Hematopoietic multipotent progenitor cell treated with erythropoietin and hydrocortisone succinate and interleukin-3 and kit ligand, for 6 days (in vitro differentiated cells): ENCODE measurements at places on chromosomes 12 and 14.

DNA sequence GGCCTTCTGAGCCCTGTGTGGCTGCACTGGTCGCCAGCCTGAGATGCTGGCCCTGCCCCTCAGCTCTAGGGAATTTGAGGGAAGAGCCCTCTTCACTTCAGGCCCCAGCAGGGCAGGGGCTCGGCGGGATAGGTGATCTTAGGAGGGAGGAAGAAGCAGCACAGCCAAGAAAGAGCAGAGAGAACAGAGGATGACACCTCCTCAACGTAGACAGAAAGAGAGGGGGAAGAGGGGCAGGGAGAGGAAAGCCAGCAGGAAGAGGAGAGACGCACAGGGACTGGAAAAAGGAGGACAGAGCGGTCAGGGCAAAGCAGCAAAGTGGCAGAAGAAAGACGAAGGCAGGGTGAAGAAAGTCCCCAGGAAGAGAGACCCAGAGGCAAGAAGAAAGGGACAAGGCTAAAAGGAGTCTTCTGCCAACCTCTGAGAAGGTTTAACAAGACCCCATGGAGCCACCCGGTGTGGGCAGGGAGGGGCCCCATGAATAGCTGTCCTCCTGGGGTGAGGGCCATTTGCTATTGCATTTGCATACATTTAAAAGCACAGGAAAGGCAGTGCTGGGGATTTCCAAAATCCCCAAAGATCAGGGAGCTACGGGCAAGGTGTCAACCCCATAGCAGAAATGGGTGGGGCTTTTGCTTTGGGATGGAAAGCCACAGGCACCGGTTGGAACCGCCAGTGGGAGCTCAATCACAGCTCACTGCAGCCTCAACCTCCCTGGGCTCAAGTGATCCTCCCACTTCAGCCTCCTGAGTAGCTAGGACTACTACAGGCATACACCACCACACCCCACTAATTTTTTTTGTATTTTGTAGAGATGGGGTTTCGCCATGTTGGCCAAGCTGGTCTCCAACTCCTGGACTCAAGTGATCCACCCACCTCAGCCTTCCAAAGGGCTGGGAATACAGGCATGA lies 22.7 kb downstream of the CMKLR1 start:
- no peak for DNase-seq

GRCh38 chr14:56581041-56581727 lies 1.6 kb downstream of the TMEM260 start:
- DNase-seq, result peak; percentile 22

DNA sequence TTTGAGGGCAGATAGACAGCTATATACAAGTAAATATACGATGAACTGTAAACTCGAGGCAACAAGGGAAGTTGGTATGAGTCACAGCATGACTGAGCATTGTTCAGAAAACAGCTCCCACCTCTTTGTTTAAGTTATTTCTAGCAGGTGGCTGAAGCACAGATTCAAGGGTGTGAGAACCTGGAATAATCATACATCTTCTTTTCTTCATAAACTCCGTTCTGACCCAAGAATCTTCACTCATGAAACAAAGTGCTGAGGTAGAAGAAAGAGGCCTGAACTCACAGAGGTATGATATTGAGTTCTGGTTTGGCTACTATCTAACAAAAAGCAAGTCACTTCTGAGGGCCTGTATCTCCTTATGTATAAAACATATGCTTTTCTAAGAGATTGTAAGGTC lies 364.1 kb upstream of the KITLG start:
- DNase-seq, result peak; percentile 9

DNA sequence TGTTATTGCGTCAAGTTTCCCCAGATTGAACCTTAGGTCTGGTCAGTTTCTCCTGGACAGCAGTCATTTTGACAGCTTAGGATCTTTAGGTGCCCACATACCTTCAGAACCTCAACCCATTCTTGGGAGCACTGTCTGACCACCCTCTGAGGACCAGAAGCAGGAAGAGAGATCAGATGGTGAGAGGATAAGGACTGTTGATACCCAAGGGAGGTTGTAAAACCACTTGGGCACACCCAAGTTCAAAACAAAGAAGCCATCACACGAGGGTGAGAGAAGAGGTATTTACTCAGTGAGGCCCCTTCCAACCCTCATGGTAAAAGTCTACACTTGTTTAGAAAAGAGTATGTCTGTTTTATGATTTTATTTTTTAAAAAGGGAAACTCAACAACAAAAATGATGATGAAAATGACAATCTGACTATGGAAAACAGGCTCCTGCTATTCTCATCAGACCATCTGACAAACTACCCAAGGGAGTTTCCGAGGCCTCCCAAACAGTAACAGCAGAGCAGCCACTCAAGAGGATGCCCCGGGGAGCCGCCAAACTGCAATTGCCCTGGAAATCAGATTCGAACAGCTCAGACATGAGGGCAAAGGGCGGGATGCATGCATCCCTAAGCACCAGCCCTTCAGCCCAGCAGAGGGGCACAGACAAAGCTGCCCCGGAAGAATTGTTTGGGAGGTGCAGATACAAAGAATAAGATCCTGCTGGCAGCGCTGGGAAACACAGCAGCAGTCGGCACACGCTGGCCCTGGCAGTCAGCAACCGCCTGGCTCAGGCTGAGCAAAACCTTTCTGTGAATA lies 162.6 kb upstream of the PLEKHG7 start:
- DNase-seq, result no peak

GRCh38 chr12:92557422-92557724 lies 145.4 kb upstream of the PLEKHG7 start:
- no peak for DNase-seq

DNA sequence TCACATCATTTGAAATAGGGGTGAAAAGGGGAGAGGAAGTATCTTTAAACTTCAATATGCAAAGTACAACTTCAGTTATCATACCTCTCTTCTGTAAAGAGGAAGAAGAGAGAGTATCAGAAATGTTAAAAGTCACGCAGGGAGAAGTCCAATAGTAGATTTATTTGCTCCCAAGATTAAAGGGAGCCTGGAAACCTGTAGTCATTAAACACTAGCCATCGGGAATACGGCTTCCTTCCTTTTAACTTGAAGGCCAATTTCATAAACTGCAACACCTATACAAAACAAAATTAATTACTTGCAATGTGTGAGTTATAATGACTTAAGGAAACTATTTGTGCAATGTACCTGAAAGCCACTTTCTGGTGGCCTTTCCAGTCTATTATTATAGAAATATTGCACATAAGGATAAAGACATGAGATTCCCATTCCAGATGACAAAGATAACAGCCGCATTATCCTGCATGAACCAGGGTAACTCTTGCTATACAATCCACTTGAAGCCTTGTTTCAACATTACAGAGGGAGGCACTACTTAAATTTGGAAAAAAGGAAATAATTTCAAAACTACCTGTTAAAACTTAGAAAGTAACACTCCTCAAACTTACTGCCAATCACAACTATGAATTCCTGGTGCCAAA lies 4.6 kb downstream of the BTG1 start:
- no peak for DNase-seq

GRCh38 chr14:98138666-98139065 lies 1133.3 kb downstream of the BCL11B start:
- DNase-seq, result peak; percentile 67

- no peak for DNase-seq
Measured at GRCh38 chr14:64447876-64448670, 17.2 kb upstream of the AKAP5 start.

- DNase-seq, result peak; percentile 48
Measured at GRCh38 chr14:95191445-95192199, 34.3 kb upstream of the DICER1 start.

DNA sequence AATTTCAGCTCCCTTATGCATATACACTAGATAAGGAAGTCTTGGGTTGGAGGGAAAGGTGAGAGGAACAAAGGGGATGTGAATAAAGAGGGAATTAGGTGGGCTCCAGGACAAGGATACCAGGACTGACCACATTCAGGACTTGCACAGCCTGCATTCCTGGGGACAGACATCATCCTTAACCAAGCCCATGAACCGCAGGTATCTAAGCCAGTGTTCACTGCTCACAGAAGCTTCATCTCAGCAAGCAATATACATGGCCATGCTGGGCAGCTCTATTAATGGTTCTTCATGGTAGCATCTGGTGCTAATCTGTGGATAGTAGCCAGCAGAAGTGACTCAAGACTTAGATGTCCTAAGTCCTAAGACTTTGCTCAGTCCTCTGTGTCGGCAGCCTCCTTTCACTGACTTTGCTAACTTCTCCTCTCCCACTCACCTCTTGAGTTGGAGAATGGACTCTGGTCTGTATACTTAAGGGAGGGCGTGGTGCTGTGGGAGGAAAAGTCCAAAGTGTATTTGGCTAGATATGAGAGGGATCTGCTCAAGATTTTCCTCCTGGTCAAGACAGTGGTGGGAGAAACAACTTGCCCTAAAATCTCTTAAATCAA lies 136.1 kb downstream of the ASCL1 start:
- DNase-seq, result no peak

GRCh38 chr12:11746940-11747716 lies 97.7 kb downstream of the ETV6 start:
- no peak for DNase-seq

DNA sequence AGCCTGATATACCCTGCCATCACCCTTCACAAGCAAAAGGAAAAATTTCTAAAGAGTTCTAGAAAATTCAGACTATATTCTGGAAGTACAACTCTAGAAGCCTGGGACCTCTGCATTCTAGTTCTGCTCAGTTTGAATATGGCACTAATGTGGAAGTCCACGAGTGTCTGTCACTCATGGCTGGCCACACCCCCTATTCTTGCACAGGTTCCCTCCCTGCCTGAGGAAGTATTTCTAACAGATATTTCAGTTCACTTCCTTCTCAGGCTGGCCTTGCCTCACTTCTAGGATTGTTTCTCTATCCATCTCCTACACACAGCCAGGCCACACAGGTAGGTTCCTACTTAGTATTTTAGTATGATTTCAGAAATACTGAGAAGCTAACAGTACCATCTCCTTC lies 67.4 kb downstream of the PHLDA1 start:
- peak; percentile 70 for DNase-seq

DNA sequence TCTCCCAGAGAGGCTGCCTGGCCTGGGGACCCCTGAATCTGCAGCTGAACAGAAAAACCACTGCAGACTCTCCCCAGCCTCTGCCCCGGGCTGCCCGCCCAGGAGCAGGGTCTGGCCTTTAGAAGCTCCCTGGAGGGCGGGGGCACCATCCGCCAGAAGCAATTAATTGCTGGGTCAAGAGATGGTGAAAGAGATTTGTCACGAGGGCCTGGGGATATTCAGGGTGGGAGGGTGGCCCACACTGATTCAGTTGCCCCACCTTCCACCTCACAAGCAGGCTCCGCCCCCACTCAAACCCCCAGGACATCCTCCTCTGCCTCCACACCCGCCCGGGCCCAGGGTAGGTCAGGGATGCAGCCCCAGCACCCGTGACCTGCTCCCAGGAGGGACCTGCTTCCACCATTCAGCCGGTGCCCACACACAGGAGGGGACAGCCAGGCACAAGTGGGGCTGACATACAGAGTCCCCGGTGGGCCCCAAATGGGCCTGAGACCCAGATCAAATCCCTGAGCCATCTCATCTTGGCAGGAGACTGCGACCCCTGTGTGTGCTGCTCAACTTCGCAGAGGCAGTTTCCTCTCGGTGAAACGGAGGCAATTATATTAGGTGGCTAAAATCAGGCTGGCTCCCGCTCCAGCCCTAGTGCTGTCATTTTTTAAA lies 23.0 kb downstream of the NCOR2 start:
- DNase-seq, result no peak

DNA sequence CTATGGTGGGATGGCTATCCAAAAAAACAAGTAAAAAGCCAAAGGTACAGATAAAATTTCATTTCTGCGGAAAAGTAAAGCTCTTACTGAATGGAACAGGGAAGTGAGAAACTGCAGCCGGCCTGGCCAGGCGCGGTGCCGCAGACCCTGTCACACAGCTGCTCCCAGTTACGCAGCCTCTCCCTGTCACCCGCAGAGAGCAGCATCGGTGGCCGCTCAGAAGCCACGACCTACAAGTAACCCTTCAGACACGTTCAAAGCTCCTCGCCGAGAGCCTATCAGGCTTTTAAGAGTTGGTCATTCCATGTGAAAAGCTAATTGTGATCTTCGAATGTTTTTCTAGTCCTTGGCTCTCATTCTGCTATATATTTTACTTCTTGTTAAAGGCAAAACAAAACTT lies 11.0 kb upstream of the ANKLE2 start:
- no peak for DNase-seq

DNA sequence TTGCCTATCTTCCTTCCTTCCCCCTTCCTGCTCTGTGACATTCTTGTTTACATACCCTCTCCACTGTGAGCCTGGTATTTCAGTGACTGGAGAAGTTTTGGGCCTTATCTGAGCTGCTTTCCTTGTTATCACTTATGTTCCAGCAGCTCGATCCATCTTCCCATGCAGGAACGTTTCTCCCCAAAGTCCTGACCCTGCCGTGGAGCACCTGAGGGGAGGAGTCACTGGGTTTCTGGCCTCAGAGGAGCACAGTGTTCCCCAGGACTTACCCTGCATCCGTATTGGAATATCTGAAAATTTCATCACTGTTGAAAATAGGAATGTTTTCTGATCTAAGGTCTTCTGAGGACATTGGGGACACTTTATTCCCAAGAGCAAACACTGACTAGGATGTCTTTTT lies 141.8 kb downstream of the CACNA1C start:
- DNase-seq, result no peak

DNA sequence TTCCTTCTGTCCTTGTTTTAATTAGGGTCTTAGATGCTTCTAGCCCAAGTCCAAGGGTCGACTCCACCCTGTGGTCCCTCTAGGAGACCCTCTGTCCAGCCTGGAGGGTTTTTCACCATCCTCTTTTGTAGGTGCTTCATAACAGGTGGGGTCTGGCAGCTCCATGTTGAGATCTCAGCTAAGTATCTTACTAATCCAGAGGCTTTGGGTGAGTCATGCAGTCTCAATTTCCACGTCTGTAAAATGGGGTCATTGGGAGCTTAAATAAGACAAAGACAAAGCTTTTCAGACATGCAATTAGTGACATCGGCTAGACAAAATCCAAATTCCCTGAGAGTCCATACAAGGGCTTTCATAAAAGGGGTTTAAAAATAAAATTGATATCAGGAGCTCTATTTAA lies 3.2 kb downstream of the HSPB8 start:
- DNase-seq, result no peak

DNA sequence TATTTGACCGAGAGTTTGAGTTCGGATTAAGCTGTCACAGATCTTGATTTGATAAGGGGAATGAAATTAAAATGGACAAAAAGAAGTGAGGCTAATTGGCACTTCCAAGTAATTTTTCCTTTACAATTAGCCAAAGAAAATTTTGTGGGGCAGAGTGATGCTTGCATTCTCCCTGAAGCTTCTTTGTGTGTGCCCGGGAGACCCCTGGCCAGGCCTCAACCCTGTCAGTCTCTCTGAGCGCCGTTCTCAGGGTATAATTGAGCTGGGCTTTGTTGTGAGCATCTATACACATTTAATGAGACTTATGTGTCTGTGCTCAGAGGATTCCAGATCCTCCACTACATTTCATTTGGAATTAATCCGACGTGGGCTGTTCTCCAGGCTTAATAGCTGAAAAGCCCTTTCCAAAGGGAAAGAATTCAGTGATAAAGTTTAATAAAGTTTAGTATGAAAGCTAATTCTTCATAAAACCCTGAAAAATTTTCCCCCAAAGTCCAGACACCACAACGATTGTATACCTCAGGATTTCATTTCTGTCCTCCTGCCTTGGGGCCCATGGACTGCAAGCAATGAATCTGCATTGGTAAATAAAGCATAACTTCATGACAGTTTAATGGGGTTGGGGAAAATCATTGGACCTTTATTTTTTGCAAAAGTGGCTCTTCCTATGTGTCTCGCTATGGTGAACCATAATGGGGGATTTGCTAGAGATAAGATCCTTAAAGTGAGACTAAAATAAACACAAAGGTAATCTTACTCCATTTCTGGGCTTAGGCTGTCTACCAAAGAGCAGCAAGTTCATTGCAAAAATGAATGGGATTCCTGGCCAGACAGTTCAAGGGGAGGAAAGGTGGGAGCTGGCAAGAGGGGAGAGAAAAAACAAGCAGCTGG lies 292.6 kb downstream of the C12orf75 start:
- DNase-seq, result no peak

- no peak for DNase-seq
Measured at GRCh38 chr12:58918469-58918844, 1.8 kb downstream of the LRIG3 start.
